Effector memory CD8-positive, alpha-beta T cell (primary cell): ENCODE measurements at places on chromosomes 11 and 22.

GRCh38 chr11:2127482-2128129 is 11.6 kb downstream of the IGF2 start:
- DNase-seq = no peak

GRCh38 chr11:17691550-17691949 is 27.8 kb upstream of the MYOD1 start:
- no peak for DNase-seq

GRCh38 chr22:46031066-46031465 is 54.1 kb upstream of the WNT7B start:
- DNase-seq = no peak

- no peak for DNase-seq
Measured at GRCh38 chr11:64181506-64182411, 4.2 kb upstream of the STIP1 start.

GRCh38 chr11:66851239-66851596 is 5.6 kb upstream of the LRFN4 start:
- no peak for DNase-seq

DNA sequence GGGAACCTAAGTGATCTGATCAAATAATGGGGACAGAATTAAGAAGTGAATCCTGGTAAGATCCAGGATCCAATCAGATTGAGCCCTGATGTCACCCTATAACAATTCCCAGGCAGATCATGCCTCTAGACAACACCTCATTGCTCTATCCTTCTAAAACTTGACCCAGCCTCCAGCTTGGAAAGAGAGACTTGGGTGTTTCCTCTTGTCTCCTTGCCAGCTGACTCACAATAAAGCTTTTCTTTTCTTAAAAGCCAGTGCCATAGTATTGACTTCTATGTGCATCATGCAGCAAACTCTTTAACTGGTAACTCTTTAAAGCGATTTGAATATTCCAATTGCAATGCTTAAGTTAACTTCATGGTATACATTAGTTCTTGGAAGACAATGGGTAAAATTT is 109.6 kb upstream of the CHORDC1 start:
- DNase-seq = no peak
